ENCODE measurements at places on chromosomes 6 and 20.

- DNase-seq = no peak
Observed at GRCh38 chr6:7632501-7633290, 42.7 kb downstream of the SNRNP48 start.

- no peak for DNase-seq
Observed at GRCh38 chr6:33696548-33697518, 14.7 kb downstream of the UQCC2 start.

GRCh38 chr6:169265486-169266131 is 12.0 kb upstream of the THBS2 start:
- no peak for DNase-seq

- DNase-seq = no peak
Observed at GRCh38 chr20:22679197-22679596, 94.8 kb upstream of the FOXA2 start.

DNA sequence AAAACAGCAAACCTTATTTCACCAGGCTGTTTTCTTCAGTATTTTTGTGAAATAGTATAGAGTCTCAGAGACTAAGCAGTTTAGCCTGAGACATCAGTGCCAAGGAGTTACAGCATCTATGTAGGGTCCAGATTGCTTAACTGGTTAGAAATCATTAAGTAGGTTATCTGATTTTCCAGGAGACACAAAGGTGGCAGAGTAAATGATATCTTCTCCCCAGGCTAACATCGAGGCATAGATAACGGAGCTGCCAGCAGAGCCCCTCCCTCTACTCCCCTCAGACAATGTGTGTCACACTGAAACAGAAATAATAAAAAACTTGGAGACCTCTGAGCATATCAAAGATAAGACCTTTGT is 473.0 kb upstream of the CITED2 start:
- no peak for DNase-seq

DNA sequence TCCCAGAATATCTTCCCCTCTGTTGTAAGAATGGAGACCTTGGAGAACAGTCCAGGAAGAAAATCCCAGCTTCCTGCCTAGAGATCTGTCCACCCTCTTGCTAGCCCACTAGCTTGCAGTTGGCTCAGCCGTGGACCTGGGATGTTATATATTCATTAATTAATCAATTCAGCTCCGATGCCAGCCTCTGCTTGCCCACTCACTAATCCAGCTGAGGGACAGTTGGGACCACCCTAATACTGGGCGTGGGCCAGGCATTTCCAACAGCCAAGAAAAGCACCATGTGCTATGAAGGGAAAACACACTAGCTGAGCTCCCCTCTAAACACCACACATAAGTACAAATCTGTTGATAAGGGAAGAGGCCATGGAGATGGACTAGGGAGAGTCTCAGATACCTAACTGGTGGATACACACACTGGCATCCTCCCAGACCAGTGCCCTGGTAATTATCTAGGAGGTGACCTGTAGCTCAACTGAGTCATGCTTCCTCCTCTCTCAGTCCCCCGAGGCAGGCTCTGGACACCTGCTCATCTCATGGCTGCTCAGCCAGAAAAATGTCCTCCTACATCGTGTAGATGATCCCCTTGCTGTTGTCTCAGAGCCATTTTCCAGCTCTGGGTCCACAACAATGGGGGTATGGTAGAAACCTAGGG is 78.9 kb downstream of the ANKRD60 start:
- DNase-seq = no peak

- DNase-seq = no peak
Observed at GRCh38 chr6:126040826-126041225, 54.5 kb downstream of the TRMT11 start.

- peak; percentile 88 for DNase-seq
Observed at GRCh38 chr20:17226410-17227218, at the start of gene PCSK2. TSS of gene PCSK2 (plus strand) at chr20:17227040. CDS start at chr20:17227306, 266 bp downstream.

DNA sequence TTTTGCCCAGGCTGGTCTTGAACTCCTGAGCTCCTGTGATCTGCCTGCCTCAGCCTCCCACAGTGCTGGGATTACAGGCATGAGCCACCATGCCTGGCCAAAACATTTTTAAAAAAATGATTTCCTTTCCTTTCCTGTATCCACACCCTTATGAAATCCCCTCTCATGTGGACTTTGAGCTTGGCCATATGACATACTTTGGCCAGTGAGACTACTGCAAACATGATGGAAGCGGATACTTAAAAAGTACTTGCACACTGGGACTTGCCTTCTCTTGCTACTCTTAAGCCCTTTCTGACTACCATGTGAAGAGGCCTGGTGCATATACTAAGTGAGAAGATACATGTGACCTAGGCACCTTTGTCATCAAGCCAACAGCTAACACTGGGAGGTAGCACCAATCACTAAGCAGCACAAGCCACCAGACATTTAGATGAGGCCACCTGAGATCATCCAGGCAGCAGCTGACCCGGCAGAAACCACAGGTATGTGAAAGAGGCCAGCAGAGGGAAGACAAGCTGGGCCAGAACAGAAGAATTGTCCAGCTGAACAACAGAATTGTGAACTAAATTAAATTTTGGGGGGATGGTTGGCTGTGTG is 78.5 kb upstream of the HDAC2 start:
- no peak for DNase-seq

DNA sequence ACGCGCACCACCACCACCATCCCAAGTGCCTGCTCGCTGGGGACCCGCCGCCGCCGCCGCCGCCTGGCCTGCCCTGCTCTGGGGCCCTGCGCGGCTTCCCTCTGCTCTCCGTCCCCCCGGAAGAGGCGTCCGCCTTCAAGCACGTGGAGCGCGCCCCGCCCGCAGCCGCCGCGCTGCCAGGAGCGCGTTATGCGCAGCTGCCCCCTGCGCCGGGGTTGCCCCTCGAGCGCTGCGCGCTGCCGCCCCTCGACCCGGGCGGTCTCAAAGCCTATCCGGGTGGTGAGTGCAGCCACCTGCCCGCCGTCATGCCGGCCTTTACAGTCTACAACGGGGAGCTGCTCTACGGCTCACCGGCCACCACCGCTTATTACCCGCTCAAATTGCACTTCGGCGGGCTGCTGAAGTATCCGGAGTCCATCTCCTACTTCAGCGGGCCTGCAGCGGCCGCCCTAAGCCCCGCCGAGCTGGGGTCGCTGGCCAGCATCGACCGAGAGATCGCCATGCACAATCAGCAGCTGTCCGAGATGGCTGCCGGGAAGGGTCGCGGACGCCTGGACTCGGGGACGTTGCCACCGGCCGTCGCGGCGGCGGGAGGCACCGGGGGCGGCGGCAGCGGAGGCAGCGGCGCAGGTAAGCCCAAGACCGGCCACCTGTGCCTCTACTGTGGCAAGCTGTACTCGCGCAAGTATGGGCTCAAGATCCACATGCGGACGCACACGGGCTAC is 7.2 kb downstream of the PRDM13 start:
- DNase-seq = no peak

- no peak for DNase-seq
Observed at GRCh38 chr6:140867336-140867735, 1265.4 kb upstream of the GJE1 start.

DNA sequence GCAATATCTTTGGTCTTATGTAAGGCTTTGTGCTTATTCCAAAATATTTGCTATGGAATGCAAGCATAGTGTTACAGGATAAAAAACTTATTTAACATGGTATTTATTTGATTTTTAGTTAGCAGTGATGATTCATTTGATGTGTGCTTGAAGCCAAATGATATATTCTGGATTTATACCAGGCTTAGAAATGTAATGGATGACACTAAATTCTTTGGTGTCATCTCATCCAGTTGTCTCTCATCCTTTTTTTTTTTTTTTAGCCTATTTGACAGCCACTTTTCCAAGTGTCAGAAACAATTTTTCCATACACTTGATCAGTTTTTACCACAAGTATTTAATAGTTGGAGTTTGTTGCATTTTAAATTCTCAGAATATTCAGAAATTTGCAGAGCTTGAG is 515.3 kb downstream of the CDKAL1 start:
- DNase-seq = no peak

DNA sequence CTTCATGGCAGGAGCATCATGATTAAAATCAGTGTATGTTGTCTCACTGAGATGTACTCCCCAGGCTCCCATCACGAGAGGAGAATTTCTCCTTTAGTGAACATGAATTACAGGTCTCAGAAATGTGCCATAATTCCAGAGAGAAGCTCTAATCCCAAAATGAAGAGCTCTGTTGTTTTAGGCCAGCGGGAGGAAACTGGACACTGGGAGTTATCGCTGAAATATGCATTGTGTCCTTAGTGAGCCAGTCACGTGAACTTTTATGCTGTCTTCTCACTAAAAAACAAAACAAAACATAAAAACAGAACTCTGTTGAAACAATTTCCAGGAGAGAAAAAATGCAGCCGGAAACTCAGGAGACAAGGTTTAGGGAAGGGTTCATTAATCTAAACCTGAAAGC is 315.7 kb upstream of the NT5E start:
- no peak for DNase-seq

DNA sequence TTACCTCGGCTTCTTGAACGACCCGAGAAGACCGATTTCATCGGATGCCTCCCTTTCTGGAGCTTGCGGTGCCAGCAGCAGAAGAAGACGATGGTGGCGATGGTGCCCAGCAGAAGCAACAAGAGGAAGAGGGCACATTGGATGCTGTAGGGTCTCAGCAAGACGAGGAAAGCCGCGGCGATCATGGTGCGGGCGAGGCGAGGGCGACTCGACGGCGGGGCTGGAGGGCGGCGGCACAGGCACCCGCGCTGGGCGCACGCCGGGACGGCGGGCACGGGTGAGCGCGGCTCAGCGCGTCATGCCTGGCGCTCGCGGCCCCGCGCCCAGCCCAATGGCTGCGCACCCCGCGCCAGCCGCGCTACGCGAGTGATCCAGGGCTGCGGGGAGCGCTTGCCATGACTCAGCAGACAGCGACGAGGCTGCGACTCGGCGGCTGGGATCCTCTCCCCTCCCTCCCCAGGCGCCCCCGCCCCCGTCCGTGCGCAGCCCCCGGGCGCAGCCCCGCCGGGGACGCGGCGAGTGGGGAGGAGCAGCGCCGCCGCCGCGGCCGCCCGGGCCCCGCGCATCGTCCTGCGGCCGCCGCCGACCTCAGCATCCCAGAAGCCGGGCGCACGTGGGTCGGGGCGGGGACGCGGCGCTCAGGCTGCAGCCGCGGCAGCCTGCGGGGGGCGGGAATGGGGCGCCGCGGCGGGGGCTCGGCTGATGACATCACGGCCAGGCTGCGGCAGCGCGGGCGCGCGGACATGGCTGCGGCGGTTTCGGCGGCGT is at the start of gene BEND6:
BEND6 (plus strand) TSS at position 705 of the 768 bp plus-strand sequence. CDS start 26,704 bp downstream, outside the sequence.
- DNase-seq = peak; percentile 71

DNA sequence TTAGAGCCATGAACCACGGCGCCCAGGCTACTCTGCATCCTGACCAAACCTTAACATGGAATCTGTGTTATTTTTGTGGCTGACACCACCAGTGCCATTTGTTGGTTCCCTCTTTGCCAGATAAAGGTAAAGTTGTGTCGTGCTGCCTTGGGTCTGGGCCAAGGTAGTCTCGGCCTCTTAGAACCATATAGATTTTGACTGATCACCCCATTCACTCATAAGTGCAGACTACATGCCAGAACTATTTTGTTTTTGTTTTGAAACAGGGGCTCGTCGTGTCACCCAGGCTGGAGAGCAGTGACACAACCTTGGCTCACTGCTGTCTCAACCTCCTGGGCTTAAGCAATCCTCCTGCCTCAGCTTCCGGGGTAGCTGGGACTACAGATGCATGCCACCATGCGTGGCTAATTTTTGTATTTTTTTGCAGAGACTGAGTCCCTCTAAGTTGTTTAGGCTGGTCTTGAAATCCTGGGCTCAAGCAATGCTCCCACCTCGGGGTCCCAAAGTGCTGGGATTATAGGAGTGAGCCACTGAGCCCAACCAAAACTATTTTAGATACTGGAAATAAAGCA is 19.2 kb upstream of the RIPOR3 start:
- no peak for DNase-seq

- no peak for DNase-seq
Observed at GRCh38 chr6:68256391-68256790, 378.7 kb upstream of the ADGRB3 start.

- DNase-seq = no peak
Observed at GRCh38 chr20:57263801-57264792, 2.3 kb downstream of the BMP7 start.

GRCh38 chr6:15332446-15332845 is 86.6 kb downstream of the JARID2 start:
- DNase-seq = no peak

GRCh38 chr20:40606237-40606636 is 82.8 kb downstream of the MAFB start:
- no peak for DNase-seq

- DNase-seq = no peak
Observed at GRCh38 chr6:15305909-15306308, 60.0 kb downstream of the JARID2 start.

DNA sequence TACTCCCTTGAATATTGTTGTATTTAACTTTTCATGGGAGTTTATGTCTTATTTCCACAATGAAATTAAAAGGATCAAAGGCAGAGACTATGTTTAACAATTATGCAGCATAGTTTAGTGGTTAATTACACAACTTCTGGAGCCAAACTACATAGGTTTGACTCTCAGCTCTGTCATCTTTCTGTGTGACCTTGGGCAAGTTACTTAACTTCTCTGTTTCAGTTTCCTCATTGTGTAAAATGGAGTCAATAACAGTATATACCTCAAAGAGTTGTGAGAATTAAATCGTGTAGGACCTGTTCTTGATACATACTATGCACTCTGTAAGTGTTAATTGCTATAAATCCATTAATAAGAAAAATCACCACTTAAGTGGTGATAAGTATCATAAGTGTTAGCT is 48.3 kb downstream of the BTBD9 start:
- no peak for DNase-seq

GRCh38 chr20:7291323-7291943 is 523.9 kb downstream of the BMP2 start:
- no peak for DNase-seq

- DNase-seq = no peak
Observed at GRCh38 chr6:53585208-53585900, 40.5 kb upstream of the GCLC start.

DNA sequence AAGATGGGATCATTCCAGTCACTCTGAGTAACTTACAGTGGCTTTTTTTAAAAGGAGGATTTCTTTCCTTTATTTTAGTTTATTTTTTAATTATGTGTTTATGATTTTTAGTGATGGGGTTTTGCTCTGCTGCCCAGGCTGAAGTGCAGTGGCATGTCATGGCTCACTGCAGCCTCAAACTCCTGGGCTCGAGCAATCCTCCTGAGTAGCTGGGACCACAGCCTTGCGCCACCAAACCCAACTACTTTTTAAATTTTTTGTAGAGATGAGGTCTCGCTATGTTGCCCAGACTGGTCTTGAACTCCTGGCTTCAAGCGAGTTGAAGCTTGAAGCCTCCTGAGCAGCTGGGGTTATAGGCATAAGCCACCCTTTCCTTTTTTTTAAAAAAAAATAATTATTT is 31.8 kb upstream of the PHACTR3 start:
- no peak for DNase-seq

DNA sequence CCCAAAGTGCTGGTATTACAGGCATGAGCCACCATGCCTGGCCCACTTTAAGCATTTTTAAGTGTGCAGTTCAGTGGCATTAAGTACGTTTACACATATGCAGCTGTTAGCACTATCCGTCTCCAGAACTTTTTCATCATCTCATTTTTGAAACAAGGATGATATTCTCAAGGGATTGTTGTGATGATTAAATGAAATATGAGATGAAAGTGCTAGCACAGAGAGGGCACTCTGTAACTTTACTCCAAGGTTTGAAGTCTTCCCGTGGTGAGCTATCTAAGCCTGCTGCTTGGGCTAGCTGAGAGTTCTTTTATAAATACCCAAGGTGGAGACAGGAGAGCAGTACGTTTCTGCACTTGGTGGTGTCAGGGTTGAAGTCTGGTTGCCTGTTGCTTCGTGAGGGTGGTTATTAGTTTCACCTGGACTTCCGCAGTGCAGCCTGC is 6.6 kb downstream of the TM9SF4 start:
- no peak for DNase-seq
